AML-193 (cell line): ENCODE measurements at places on chromosomes 6 and 20.

GRCh38 chr20:34984756-34985261 is 29.1 kb downstream of the MYH7B start:
- DNase-seq: no peak

DNA sequence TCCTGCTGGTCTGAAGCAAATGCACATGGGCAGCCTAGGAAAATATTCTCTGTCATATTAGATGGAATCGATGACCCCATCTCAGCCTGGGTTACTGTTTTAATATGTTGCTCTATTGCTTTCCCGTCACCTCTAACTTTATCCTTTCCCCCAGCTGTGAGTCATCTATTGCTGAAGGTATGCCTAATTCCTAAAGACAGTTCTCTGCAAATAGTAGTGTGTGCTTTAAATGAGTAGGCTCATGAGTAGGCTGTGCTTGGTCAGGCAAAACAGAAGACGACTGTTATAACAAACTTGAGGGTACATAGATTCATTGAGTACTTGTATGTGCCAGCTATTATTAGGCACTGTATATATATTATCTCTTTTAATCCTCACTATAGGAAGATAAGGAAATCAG is 47.2 kb downstream of the CTNNBL1 start:
- no peak for DNase-seq

GRCh38 chr20:38192323-38192885 is 27.3 kb upstream of the TGM2 start:
- no peak for DNase-seq

- DNase-seq: no peak
Observed at GRCh38 chr6:20554817-20555216, 20.6 kb downstream of the CDKAL1 start.

DNA sequence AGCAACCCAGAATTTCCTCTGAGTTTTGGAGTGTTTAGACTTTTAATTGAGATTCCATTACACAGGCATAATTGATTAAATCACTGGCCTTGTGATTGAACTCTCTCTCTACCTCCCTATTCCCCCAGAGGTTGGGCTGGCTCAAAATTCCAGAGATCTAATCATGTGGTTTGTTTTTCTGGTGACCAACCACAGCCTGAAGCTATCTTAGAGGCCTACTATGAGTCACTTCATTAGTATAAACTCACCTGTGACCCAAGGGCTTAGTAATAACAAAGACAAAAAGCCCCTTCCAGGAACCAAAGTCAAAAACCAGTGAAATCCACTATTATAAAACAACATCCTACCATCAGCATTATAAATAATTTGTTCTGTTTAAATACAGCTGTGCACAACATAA is 992.5 kb upstream of the CITED2 start:
- no peak for DNase-seq

DNA sequence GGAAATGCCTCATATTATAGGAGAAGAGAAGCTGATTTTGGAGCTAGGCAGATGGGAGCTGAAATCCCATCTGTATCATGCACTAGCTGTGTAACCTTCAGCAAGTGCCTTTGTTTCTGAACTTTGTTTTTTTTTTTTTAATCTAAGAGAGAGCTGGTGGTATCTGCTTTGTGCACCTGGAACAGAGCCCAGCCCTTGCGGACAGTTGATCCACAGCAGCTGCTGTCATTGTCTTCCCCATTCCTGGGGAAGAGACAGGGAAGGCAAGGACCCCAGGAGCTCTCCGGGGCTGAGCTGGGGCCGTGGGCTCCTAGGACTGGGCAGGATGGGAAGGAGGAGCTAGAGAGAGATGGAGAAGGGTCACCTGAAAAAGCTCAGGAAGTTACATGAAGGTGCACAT is 92.1 kb downstream of the SYNJ2 start:
- no peak for DNase-seq

- DNase-seq: no peak
Observed at GRCh38 chr6:71727632-71728294, 158.6 kb upstream of the RIMS1 start.

DNA sequence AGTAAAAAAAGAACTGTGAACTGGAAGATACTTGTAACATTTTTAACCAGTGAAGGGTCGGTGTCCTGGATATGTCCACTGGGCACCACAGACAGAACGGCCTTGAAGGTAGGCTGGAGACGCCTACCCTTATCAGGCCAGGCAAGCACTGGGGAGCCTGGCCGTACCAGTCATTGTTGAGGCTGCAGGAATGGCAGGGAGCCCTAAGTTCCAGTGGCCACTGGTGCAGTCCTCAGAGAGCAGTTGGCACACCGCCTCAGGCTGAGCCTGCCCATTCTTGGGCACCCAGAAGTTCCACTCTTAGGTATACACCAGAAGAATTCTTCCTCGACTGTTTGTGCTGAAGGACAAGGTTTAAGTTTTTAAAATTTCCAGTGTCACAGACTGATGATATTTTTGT is 20.5 kb downstream of the DNAJC5 start:
- DNase-seq: no peak

DNA sequence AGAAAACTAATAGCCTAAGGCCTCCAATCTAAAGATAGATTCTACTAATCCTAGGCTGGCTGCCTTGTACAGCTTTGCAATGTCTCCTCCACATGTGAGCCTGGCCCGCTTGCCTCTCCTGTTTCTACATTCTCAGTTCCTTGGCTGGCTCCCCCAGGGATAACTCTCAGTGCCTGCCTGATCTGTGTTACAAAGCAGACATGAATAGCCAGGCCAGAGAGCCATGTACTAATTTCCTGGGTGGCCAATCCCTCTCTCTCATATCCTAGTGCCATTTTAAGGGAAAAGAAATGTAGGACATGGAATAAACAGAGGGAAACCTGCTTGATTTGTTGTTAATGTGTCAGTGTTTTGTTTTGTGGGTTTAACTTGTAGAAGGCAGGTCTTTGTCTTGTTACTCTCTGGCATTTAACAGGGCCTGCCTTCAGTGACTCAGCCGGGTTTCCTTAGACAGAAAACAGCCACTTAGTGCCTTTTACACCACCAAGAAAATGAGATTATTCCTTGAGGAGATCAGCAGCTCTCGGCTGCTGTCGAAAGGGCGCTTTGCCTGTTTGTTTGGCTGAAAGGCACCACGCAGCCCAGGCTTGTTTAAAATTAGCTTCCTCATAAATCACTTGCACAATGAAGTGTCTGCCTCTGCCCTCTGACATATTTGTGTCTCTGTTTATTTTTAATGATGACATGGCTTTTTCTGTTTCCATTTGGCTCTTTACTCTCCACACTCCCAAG is 702.7 kb downstream of the MAFB start:
- DNase-seq: no peak

DNA sequence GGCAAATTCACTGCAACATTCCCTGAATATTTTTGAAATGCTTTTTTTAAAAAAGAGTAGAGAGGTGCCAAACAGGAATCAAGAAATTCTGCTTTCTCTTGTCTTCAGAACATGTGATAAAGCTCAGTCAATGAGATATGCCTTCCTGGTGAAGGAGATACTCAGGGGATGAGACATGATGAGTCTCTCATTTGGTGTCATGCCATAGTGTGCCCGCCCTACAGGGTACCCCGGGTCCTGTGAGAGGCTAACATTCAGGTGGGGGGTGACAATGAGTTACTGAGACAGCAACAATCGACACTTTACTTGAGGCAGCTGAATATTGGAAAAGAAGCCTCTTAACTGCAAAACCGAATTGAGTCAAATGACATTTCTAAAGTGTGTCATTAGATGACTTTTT is 6.7 kb downstream of the CCR6 start:
- no peak for DNase-seq

DNA sequence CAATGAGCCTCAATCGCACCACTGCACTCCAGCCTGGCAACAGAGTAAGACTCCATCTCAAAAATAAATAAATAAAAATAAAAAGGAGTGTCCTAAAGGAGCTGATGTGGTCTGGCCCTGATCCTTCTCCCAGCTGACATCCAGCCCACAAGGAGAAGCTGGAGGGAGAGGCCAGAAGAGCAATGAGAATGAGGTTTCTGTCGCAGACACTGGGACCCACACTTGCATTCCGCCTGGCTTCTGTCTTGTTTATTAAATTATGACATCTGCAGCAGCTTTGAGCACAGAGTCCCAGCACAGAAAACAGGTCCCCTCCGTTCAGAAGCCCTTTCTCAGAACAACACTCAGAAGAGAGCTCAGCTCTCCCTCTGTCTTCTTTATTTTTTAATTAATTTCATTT is 10.3 kb upstream of the E2F1 start:
- no peak for DNase-seq

GRCh38 chr6:90286884-90287488 is 9.7 kb downstream of the BACH2 start:
- peak; percentile 77 for DNase-seq

DNA sequence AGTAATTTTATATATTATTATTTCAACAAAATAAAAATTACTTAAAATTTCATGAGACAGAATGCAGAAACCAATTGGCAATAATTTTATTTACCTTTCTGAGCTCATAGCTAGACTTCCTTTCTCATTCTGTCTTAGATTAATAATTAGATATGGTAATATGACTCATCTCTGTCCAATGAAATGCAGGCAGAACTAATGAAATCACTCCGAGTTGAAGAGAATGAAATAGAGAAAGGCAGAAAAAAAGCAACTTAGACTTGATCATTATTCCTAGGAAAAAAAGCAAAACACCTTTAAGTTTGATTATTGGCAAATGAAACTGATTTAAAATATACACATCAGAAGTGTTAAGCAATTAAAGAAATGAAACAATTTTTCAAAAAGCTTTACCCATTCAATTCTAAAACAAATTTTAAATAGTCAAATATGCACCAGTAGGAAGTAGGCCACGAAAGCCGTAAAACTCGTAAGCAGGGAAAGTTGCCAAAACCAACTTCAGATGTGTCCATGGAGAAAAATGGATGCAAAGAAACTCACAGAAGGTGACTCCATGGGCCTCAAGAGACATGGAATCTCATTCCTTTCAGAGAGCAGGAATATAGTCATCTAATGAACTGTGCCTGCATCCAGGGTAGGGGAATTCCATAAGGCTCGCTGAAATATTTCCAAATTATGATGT is 293.8 kb upstream of the RGS17 start:
- DNase-seq: no peak

DNA sequence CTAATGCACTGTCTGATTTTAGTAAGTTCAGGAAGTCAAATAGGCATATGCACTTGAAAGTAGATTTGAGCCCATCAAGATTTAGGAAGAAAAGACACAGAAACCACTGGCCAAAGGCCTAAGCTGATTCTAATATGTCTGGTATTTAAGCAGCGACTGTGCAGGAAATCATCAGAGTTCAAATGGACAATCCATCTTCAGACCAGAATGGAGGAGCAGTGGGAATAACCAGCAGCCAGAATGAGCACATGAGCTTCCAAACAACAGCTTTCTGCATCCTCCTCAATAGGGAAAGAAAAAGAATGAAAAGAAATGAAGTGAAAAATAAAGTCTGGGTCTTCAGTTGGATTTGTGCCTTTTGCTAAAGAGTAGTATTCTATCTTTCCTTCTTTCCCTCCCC is 50.6 kb downstream of the SOD2 start:
- DNase-seq: no peak

GRCh38 chr6:7687145-7688111 is 38.5 kb upstream of the BMP6 start:
- DNase-seq: no peak

DNA sequence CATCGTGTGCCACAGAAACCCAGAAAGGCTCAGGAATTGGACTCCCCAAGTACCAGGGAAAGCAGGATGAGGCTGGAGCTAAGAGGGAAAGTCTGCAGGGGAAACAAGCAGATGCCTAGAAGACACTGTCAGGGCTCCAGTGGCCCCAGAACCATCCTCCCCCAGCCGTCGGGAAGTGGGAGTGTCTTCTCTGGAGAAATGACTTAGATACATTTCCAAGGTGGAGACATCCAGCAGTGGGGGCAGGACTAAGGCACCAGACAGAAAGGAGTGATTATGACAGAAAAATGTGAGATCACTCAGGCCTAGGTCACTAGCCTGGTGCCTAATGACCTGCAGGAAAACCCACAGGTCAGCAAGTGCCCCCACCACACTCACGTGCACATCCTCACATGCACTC is 36.0 kb upstream of the VSX1 start:
- no peak for DNase-seq

DNA sequence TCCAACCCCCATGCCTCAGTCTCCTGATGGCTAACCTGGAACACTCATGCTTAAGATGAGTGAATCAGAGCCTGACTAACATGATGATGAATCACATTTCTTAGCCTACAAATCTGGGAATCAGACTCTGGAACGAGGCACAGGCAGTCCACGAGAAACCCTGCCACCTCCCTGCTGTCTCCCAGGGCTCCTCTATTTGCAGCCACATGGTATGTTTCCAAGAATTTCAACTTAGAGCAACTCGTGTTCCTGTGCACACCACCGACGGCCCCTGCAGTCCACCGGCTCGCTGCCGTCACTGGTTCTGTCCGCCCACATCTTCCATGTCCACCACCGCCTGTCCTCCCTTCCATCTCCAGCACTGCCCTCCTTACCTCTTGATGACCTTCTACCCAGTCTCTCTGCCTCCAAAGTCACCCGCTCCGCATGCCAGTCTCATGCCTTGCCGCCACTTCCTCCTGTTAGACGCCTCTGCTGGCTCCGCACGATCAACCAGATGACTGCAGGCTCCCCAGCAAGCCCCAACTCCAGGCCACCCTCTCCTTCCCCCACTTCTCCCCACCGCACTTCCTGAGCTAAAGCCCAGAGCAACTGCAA is 87.6 kb downstream of the AGPAT4 start:
- no peak for DNase-seq

GRCh38 chr6:20729086-20729485 is 194.8 kb downstream of the CDKAL1 start:
- DNase-seq: no peak

DNA sequence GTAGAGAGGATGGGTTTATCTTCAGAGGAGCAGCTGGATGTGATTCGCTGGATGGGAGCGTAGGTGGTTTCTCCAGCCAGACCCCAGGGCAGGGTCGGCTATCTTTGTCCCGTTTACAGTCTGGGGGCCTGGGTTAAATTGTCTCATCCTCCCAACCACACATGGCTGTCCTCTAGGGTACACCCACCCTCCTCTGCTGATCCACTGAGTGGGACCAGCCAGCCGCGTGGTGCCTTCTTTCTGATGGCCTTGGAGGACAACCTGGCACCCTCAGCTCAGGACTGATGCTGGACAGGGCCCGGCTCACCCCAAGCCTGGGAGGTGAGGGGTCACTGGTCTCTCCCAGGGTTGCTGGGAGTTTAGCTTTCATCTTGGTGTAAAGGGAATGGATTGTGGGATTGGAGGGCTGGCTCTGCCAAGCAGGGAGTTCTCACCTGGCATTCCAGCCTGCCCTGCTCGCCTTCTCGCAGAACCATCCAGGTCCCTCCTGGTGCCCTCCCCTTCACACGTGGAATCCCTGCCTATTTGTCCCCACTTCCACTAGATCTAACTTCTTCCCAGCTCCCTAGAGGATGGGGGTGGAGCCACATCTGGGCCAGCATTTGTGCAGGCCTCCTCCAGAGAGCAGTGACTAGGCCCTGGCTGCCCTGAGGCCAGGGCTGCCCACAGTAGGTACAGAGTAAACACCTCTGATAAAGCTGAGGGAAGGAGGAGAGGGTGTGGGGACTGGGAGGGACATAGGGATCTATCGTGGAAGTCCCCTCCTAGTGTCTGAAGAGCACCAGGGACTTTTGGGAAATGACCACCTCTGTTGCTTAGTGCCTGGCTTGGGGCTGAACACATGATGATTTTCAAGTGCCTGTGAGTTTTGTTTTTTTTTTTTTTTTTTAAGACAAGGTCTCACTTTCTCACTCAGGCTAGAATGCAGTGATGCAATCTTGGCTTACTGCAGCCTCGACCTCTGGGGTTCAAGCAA is 1.6 kb downstream of the ITPR3 start:
- DNase-seq: no peak

- no peak for DNase-seq
Observed at GRCh38 chr20:56634735-56635385, 5.8 kb downstream of the TFAP2C start.

GRCh38 chr6:24504649-24505586 is 10.1 kb downstream of the ALDH5A1 start:
- DNase-seq: no peak
